ENCODE measurements at places on chromosomes 11 and 22.
A peak's percentile ranks its signal among the peaks of the same experiment; 100 is the strongest.

- no peak for DNase-seq
These were observed 10.4 kb downstream of the TMPRSS6 start for GRCh38 chr22:37098976-37099591.

GRCh38 chr11:73451896-73452295 is 75.7 kb downstream of the RELT start:
- DNase-seq: no peak

DNA sequence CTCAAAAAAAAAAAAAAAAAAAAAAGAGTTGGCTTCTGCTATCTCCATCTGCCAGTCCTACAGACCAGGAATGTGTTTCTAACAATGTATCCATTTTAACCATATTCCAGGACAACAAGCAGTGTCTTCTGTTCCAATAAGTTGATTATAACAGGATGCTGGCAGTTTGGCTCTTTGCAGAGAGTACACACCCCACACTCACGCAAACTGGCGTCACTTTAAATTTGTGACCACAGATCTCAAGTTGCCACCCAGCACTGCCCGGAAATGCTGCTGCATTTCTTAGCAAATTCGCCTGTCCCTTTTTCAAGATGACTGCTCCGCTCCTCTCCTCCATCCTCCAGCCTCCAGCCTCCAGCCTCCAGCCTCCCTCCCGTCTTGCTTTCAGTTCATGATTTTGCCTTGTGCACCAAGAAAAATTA is 44.3 kb downstream of the SCGB1A1 start:
- peak; percentile 10 for DNase-seq

DNA sequence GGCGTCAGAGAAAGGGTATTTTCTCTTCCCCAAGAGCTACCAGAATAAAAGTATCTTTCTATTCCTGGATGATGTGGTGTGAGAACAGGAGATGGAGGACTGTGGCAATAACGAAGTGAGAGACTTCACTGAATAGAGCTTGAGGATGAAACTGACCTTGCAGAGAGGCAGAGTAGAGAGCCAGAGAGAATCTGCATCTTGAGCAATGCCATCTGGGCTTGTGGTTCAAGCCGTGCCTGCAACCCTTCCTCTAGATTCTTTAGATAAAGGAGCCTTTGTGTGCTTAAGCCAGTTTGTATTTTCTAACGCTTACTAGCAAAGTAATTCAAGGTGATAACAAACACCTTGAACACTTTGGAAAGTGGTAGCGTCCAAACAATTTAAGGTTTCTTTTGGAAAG is 2.2 kb downstream of the ME3 start:
- no peak for DNase-seq

GRCh38 chr22:37303821-37304274 is 21.5 kb downstream of the CYTH4 start:
- DNase-seq: no peak

- no peak for DNase-seq
These were observed 168.9 kb downstream of the MN1 start for GRCh38 chr22:27632451-27633295.

DNA sequence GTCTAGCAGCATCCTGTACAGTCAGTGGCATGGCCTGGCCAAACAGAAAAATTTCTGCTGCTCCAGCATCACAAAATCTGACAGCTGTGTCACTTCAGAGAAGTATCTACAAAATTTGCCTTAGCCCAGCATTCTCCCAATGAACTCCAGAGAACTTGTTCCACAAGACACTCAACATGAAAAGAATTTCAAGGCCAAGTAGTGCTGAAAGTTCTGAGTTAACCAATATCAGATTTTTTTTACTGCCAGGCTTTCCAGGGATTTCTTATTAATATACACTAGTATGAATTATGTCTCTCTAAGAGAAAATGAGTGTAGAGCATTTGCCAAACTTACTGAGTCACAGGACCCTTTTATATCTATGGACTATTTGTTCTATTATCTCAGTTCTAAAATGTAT is 68.8 kb downstream of the OR5AK2 start:
- DNase-seq: no peak
